Endodermal cell (in vitro differentiated cells): ENCODE measurements at places on chromosomes 11 and 22. TPM values are rescaled to one million over a fixed set of nuclear protein-coding genes. Genes with fewer than 3 reads are reported as not detected.

DNA sequence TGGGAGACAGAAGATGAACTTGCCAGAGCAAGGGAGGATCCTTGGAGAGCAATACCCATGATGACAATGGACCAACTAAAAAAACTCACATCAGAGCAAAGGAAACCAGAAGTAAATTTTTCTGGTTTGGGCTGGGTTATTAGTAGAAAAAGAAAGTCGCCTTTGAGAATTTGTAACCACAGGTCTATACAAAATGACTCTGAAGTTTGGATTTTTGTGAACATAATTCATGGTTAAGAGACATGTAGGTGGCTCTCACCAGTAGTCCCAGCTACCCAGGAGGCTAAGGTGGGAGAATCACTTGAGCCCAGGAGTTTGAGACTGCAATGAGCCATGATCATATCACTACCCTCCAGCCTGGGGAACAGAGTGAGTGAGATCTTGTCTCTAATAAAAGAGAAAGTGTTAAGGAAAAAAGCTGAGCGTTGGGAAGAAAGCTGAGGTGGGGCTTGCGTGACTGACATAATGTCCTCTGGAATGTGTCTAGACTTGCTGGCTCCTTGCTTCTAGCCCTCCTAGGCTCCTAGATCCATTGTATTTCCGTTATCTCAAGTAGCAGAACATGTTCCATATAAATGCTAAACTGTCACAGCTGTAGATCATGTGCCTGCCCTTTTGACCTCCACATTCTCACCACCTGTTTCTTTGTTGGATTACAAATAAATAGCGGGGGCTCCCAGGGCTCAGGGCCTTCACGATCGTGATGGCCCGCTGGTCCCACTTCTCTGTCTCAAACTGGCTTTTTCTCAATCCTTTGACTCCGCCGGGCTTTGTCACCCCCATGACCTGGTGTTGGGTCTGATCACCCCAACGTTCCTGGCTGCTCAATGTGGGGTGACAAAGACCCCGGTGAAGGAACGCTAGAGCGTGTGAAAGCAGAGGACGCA, 56.2 kb upstream of the SC5D start:
- no peak overlapping the region for H3K4me3 ChIP-seq
- peak; percentile 62 for DNase-seq
- H3K4me1 ChIP-seq, result peaks cover 16% of the 10 kb centered on the region
- peak overlapping the region; percentile 99 for H3K27ac ChIP-seq
- H3K27me3 ChIP-seq, result no peaks in the 10 kb centered on the region
- H3K36me3 ChIP-seq, result no peaks in the 10 kb centered on the region

- DNase-seq, result peak; percentile 89
- peaks cover 40% of the 10 kb centered on the region for H3K27me3 ChIP-seq
- no peak overlapping the region for H3K4me3 ChIP-seq
- H3K27ac ChIP-seq, result no peak overlapping the region
- no peaks in the 10 kb centered on the region for H3K36me3 ChIP-seq
These were observed 42.0 kb downstream of the FAM83F start for GRCh38 chr22:40036591-40037225.

DNA sequence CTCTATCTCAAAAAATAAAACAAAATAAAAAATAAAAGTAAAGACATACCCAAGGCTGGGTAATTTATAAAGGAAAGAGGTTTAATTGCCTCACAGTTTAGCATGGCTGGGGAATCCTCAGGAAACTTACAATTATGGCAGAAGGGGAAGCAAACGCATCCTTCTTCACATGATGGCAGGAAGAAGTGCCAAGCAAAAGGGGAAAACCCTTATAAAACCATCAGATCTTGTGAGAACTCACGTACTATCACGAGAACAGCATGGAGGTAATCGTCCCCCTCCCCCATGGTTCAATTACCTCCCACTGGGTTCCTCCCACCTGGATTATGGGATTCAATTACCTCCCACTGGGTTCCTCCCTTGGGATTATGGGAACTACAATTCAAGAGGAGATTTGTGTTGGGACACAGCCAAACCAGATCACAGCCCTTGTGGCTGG, 8.3 kb upstream of the SSTR3 start:
- H3K4me1 ChIP-seq, result no peaks in the 10 kb centered on the region
- H3K27me3 ChIP-seq, result no peaks in the 10 kb centered on the region
- DNase-seq, result peak; percentile 67
- no peak overlapping the region for H3K27ac ChIP-seq
- H3K36me3 ChIP-seq, result no peaks in the 10 kb centered on the region
- no peak overlapping the region for H3K4me3 ChIP-seq

- H3K36me3 ChIP-seq, result no peaks in the 10 kb centered on the region
- H3K4me1 ChIP-seq, result no peaks in the 10 kb centered on the region
- no peak for DNase-seq
These were observed 17.6 kb downstream of the C2CD3 start for GRCh38 chr11:74153224-74153623.

GRCh38 chr11:129368889-129369672, 6.6 kb upstream of the BARX2 start:
- peaks cover 89% of the 10 kb centered on the region for H3K27me3 ChIP-seq
- H3K27ac ChIP-seq, result no peak overlapping the region
- H3K36me3 ChIP-seq, result no peaks in the 10 kb centered on the region
- no peak for DNase-seq
- no peak overlapping the region for H3K4me3 ChIP-seq

DNA sequence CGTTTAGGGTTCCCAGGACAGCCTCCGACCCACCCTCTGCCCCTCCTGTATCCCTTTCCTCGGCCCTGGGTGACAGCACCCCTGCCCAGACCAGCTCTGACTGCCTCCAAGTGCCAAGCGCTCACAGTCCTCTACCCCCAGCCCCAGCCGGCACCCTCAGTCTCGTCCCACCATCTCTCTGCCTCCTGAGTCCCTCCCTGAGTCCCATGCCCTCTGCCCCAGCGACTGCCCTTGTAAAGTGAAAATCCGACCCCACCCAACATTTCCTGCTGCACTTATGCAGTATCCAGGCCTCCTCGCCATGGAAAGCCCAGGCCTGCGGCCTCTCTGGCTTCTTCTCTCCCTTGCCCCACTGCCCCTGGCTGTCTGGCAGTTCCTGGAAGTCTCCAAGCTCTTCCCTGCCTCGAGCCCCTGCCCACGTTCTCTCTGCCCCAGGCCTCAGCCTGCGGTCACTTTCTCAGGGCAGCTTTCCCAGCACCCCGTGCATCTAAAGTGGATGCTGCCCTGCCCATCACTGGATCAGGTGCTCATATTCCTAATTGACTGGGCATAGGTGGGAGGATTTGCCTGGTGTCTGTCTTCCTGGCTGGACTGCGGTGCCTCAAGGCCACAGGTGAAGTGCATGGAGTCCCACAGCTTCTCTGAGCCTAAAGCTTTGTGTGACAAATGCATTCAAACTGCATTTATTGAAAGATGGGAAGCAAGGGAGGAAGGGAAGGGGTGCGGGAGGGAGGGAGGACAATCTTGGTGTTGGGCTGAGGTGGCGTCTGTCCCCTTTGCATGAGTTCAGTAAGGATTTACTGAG, 17.7 kb upstream of the IL2RB start:
- peak; percentile 53 for DNase-seq
- no peak overlapping the region for H3K27ac ChIP-seq
- H3K4me3 ChIP-seq, result no peak overlapping the region
- H3K4me1 ChIP-seq, result no peaks in the 10 kb centered on the region

DNA sequence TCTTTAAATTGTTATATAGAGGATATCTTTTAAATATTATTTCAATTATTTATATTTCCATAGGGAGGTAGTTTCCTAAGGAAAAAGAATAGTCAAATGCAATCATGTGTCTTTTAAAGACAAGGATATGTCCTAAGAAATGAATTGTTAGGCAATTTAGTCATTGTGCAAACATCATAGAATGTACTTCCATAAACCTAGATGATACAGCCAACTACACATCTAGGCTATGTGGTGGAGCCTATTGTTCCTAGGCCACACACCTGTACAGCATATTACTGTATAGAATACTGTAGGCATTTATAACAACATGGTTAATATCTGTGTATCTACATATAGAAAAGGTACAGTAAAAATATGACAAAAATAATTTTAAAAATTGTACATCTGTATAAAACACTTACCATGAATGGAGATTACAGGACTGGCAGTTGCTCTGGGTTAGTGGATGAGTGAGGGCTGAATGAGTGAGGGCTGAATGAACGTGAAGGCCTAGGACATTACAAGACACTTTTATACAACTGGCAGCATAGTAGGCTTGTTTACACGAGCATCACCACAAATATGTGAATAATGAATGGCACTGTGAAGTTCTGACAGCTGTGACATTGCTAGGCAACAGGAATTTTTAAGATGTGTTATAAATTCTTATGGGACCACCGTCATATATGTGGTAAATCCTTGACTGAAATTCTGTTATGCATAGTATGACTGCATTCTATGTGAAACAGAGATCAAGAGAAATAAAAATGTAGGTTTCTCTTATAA, 1879.0 kb upstream of the RAG2 start:
- no peak overlapping the region for H3K27ac ChIP-seq
- H3K36me3 ChIP-seq, result no peaks in the 10 kb centered on the region
- H3K4me1 ChIP-seq, result no peaks in the 10 kb centered on the region
- no peaks in the 10 kb centered on the region for H3K27me3 ChIP-seq
- no peak overlapping the region for H3K4me3 ChIP-seq
- DNase-seq, result no peak

MICAL2 gene
- 1.9 and 2.2 TPM in 2 replicates for total RNA-seq

MRPL49 gene
- 44.1 to 53.9 TPM (median 49.8 TPM) in 3 replicates for total RNA-seq

DNA sequence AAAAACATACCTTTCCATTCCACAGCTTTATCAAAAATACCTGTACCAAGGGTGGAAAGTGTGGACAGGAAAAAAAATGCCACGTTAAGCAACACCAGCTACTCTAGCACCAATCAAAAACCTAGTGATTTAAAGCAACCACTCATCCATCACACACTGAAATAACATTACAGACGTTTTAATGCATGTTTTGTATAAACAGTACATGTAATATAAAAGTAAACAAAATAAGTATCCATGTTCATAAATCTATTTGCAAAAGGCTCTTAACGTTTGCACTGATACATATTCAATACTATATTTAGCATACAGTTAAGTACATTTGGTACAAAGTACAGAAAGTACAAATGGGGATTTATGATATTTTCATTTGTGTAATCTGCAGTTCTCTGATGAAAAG, 38.7 kb downstream of the CHKA start:
- DNase-seq, result no peak
- H3K27me3 ChIP-seq, result no peaks in the 10 kb centered on the region
- peaks cover 25% of the 10 kb centered on the region for H3K36me3 ChIP-seq
- no peaks in the 10 kb centered on the region for H3K4me1 ChIP-seq
- H3K27ac ChIP-seq, result no peak overlapping the region

GRCh38 chr11:89516496-89516895, 25.3 kb upstream of the NOX4 start:
- no peak overlapping the region for H3K4me3 ChIP-seq
- no peaks in the 10 kb centered on the region for H3K27me3 ChIP-seq
- H3K27ac ChIP-seq, result no peak overlapping the region
- no peaks in the 10 kb centered on the region for H3K4me1 ChIP-seq
- DNase-seq, result no peak
